Urinary bladder (tissue), 4 donors: ENCODE measurements at places on chromosomes 7 and 10.

DNA sequence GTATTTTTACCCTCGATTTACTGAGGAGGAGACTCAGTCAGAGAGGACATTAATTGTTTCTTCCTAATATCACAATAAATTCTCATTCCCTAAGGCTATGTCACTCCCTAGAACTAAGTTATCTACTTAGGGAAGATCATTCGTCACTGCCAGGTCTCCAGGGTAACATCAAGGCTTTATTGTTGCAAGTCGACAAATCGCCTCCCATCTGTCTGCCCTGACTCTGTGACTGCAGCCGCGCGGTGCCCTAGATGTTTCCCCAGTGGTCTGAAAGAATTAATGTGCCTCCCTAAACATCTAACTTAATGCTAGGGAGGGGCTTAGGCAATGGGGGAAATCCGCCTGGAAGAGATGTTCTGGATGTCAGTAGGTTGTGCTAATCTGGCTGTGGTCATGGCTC, 558.8 kb upstream of the C7orf33 start:
- no peak for DNase-seq

DNA sequence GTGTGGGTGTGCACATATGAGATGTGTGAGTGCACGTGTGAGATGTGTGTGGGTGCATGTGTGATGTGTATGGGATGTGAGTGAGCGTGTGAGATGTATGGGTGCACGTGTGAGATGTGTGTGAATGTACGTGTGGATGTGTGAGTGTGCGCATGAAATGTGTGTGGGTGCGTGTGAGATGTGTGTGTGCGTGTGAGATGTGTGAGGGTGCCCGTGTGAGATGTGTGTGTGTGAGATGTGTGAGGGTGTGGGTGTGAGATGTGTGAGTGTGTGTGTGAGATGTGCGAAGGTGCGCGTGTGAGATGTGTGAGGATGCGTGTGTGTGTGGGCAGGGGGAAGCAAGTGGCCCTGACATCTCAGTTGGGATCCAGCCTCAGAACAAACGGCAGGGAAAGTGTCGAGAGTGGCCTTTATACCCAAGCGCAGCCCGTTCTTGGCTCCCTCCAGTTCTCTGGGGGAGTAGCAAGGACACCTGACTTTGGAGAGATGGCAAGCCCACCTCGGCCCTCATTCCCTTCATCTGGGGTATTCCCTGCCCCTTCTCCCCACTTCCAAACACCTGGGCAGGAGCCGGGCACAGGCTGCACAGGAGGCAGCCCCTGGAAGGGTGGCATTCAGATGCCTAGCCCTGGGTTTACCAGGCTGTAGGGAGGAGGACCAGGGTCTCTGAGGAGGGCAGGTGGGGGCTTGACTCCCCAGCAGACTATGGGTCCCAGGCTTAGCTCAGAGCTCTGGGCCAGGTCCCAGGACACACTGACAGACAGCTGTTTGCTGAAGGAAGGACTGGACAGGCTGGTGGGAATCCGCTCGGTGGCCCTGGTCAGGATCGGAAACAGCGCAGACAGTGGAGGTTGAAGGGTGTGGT, 31.6 kb downstream of the PPIF start:
- DNase-seq = no peak

- DNase-seq = no peak
Measured at GRCh38 chr10:62614389-62615157, 189.9 kb upstream of the ADO start.

GRCh38 chr10:98377001-98377400, 38.0 kb downstream of the PYROXD2 start:
- no peak for DNase-seq

- DNase-seq = no peak
Measured at GRCh38 chr7:36305648-36306047, 84.0 kb upstream of the ANLN start.

DNA sequence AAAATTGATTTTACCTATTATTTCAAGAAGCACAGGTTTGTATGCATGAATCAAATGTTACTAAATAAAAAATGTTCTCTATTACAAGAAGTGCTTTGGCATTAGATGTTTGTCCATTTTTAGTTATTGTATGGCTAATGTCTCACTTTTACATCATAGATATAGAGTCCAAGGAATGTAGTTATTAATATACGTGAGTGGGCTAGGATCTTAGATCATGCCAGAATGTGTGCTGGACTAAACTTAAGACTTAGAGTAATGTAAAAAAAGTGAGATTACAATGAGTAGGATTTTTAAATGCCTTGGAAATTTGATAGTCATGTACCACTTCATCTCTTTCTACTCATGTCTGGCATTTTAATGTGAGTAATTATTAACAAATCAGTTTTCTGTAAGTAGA, 196.6 kb downstream of the ARL4A start:
- DNase-seq = no peak
